ENCODE measurements at places on chromosomes 4 and X. TPM values are rescaled to one million over a fixed set of nuclear protein-coding genes. Genes with fewer than 3 reads are reported as not detected.

DNA sequence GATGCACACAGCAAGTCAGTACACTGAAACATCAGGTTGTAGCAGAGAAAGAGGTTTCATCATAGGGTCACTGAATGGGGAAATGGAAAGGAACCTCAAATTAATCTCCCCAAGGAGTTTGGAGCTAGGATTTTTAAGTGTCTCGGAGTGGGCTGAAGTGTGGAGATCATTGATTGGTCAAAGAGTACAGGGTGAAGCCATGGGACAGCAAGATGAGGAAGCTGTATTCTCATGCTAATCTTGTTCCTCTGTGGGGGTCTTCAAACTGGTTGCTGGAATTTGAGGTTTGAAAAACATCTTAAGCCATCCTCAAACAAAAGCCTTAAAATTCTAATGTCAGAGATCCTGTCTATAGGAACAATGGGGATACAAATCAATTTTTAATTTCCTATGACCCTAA, 78.8 kb upstream of the TEX13A start:
- no peak for DNase-seq

DNA sequence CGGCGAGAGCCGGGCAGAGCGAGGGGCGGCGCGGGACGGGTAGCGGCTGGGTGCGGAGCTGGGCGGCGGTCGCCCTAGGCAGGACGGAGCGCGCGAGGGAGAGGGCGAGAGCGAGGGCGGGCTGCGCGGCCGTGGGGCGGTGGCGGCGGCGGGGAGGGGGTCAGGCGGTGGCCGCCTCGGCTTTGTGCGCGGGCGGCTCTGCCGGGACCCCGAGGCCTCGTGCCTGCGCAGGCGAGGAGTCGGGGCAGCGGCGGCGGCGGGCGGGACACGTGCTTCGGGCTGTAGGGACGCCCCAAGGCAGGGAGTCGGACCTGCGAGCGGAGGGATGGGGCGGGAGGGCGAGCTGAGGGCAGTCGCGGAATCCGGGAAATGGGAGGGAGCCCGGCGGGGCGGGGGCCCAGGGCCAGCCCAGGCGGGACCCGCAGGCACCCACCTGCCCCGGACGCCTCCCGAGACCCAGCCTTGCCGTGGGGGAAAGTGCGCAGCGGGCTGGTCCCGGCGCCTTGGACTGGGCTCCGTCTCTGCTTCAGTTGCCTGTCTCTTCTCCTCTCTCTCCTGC, 465 bp downstream of the BMPR1B start:
- DNase-seq = no peak

DNA sequence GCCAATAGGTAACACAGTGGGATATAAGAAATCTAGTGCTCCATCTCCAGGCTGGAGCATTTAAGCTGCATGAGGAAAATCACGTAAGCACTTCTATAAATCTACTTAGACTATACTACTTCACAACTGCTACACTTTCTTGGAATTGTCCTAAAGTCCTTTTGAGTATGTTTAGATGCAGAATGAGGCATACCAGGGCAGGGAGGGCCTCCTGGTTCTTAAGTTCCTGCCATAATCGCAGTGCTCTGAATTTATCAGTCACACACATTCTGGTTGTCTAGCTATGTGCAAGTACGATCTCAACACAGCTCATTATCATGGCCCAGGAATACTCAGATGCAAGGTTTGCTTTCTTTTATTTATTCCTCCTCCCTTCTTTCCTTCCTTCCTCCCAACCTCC, 130.3 kb downstream of the GUCY2F start:
- no peak for DNase-seq

- DNase-seq = peak; percentile 57
Observed at GRCh38 chr4:158122501-158122900, 50.3 kb downstream of the GASK1B start.

Gene COPS4
- total RNA-seq = 101 TPM

Gene TMEM271
- not detected for total RNA-seq

Gene MAOA
- 2.6 TPM for total RNA-seq
